Body of pancreas (tissue), 4 donors: ENCODE measurements at places on chromosomes 7 and 10. TPM values are rescaled to one million over a fixed set of nuclear protein-coding genes. Genes with fewer than 3 reads are reported as not detected.

- DNase-seq = no peak
- peaks cover 20% of the 10 kb centered on the region for H3K4me1 ChIP-seq
- no peaks in the 10 kb centered on the region for H3K27me3 ChIP-seq
- no peak overlapping the region for H3K4me3 ChIP-seq
Observed at GRCh38 chr7:133051719-133052400, 30.0 kb downstream of the CHCHD3 start.

DNA sequence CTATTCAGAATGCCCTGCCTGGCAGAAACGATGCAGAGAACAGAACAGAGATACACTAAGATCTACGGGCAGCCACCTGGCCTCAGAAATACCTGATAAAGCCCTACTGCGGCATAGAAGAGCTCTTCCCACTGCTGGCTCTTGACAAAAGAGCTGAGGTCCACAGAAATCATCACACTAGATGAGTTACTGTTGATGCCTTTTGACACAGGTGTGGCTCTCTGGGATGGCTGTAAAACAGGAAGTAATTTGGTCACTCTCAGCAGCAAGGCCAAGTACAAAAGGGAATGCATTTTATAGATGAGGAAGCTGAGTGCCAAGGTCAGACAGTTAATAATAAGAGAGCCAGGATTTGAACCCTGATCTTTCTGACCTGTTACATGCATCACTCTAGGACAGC lies 35.0 kb upstream of the ACSL5 start:
- H3K27me3 ChIP-seq = no peaks in the 10 kb centered on the region
- H3K36me3 ChIP-seq = no peaks in the 10 kb centered on the region
- no peak for DNase-seq
- no peak overlapping the region for H3K4me3 ChIP-seq
- H3K4me1 ChIP-seq = peaks cover 1% of the 10 kb centered on the region

DNA sequence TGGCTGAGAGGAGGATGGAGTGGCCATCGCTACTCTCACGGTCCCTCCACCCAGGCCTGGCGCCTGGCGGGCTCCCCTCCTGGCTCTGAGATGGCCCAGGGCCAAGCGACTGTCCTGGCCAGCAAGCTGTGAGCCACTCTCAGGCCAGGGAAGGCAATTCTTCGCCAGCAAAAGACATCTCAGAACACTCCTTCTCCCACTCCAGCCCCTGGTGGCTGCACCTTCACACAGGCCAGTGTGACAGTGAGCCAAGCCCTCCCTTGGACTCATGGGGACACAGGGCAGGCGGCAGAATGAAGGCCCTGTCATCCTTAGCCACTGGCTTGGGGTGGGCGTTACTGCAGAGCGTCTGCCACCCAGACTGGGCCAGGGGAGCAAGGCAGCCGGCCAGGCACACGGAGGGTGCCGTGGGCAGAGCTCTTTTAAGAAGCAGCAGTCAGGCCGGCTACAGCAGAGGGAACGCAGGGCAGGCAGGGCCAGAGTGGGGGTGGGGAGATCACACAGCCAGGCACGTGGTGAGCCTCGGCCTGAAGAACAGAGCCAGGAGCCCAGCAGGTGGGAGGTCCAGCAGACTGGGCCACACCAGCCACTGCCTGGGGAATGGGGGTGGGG lies 14.4 kb downstream of the STK32C start:
- DNase-seq = no peak
- no peaks in the 10 kb centered on the region for H3K36me3 ChIP-seq
- no peaks in the 10 kb centered on the region for H3K4me1 ChIP-seq
- H3K27me3 ChIP-seq = no peaks in the 10 kb centered on the region
- H3K4me3 ChIP-seq = no peak overlapping the region

The PALD1 gene
- total RNA-seq = 4.9 TPM
